ENCODE measurements at places on chromosomes 3 and 15.

DNA sequence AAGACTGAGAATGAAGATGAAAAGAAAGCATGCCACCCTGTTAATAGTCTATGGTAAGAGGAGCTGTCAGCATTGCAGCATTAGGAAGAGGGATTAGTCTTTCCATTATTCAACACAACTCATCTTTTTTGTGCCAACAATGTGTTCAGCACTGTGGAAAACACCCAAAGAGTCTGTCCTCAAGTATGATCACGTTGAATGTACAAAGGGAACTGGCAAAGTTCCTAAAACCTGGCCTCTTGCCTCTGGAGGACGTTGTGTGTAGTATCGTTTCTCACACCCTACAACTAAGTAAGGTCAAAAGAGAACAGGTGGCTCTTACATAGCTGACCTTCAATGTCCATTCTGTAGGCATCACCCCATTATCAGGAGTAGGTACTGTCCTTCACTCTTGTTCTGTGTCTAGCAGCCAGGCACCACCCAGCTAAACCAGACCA lies 147.9 kb upstream of the THBS1 start:
- H3K36me3 ChIP-seq = no peaks in the 10 kb centered on the region
- H3K4me1 ChIP-seq = peaks cover 24% of the 10 kb centered on the region
- H3K27me3 ChIP-seq = no peaks in the 10 kb centered on the region
- H3K4me3 ChIP-seq = no peak overlapping the region

- H3K4me3 ChIP-seq = no peak overlapping the region
- H3K27me3 ChIP-seq = peaks cover 93% of the 10 kb centered on the region
- H3K4me1 ChIP-seq = peaks cover 15% of the 10 kb centered on the region
- H3K36me3 ChIP-seq = no peaks in the 10 kb centered on the region
- no peak overlapping the region for H3K27ac ChIP-seq
Measured at GRCh38 chr3:27730774-27731659, 8.9 kb upstream of the EOMES start.

DNA sequence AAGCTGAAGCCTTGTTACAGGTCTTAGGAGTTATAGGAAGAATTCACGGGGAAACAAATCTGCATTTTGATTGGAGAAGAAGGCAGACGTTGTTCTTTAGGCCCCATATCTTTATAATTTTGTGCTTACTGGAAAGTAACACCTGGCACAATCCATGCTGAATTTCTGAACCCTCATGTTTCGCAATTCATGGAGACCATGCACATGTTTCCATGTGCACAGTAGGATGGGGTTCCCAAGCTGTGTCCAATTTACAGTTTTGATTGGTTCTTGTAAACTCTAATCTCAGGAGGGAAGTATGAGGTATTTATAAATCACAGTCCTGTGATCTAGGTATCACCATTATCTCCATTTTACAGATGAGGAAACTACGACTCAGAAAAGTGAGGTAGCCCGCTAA lies 7.8 kb upstream of the SCAANT1 start:
- peaks cover 3% of the 10 kb centered on the region for H3K4me1 ChIP-seq
- no peak overlapping the region for H3K27ac ChIP-seq
- no peak overlapping the region for H3K4me3 ChIP-seq
- H3K36me3 ChIP-seq = peaks cover 43% of the 10 kb centered on the region
- H3K27me3 ChIP-seq = no peaks in the 10 kb centered on the region
- no peak for DNase-seq

GRCh38 chr15:51971032-51971374 lies 575 bp downstream of the LEO1 start:
- H3K36me3 ChIP-seq = peaks cover 16% of the 10 kb centered on the region
- peak overlapping the region; percentile 97 for H3K27ac ChIP-seq
- peaks cover 1% of the 10 kb centered on the region for H3K27me3 ChIP-seq
